ENCODE measurements at places on chromosomes 5 and 9.

- no peak for DNase-seq
Measured at GRCh38 chr5:159458217-159458711, 128.0 kb upstream of the IL12B start.

DNA sequence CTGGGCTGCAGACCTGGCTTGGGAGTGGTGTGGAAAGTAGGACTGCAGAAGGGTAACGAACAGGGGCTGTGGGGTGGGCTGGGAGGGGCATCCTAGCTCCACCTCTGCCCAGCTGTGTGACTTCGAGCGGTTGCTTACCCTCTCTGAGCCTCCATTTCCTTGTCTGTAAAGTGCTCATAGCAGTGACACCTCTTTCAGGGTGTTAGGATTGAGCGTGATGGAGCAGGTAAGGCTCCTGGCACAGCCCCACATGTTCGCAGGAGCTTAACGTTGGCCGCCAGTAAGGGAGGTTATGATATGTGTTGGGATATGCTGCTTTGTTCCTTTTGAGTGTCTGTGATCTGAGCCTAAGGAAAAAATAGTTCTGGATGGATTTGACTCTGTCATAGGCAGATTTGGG is 2.1 kb downstream of the NDST1 start:
- no peak for DNase-seq

DNA sequence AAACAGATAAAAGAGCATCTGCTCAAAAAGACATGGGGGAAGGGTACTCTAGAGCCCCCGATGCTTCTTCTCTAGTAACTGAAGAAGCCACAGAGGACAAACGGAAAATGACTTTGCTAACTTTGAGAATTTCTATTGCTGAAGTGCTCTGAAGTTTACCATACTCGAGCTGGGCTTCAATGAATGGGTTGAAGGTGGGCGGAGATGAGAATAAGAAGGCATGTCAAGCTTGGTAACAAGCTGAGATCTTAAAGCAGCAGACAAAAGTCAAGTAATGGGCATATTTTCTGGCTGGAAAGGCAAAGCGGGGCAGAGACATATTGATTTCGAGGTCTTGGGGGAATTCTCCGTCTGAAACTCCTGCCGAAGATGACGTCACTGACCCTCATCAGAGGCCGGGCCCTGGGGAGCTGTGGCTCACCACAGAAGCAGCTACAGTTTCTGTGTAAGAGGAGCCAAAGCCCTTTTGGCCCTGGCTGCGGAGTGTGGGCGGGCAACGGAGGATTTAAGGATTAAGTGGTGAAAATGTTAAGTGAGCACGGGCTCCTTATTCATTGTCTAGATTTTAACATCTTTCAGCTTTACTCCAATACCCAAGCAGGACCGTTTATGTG is 115.8 kb upstream of the SLIT3 start:
- no peak for DNase-seq

DNA sequence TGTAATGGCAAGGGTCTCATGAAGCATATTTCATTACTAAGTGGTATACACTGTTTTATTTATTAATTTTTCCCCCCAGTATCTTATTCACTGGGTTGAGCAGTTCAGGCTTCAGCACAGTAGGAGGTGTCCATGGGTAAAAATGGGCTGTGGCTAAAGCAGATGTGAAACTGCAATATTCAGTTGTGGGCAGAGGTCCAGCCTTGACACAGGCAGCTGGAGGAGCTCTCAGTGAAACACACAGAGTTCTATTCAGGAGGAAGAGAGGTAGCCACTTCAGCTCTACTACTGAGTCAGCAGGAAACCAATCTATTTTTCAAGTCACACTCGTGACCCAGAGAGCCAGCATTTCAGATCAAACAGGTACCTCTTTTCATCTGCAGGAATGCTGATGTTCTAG is 418.3 kb downstream of the CDH10 start:
- DNase-seq = no peak

- no peak for DNase-seq
Measured at GRCh38 chr5:147369742-147370374, 135.0 kb downstream of the STK32A start.

DNA sequence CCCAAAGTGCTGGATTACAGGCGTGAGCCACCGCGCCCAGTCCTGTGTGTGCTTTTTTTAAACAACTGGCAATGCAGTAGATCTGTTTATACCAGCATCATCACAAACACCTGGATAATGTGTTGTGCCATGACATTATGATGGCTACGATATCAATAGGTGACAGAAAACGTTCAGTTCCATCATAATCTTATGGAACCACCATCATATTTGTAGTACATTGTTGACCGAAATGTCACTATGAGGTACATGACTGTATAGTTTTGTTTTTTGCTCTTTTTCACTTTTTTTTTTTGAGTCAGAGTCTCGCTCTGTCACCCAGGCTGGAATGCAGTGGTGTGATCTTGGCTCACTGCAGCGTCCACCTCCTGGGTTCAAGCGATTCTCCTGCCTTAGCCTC is 24.4 kb downstream of the ANKRD55 start:
- no peak for DNase-seq

Data from KBM-7 (cell line).